ENCODE measurements at places on chromosomes 12 and 14. TPM values are rescaled to one million over a fixed set of nuclear protein-coding genes. Genes with fewer than 3 reads are reported as not detected.

TTC8 gene
- polyA plus RNA-seq, result 13.1 TPM

RFLNA gene
- 9.3 TPM for polyA plus RNA-seq

DNAI7 gene
- polyA plus RNA-seq, result 0.12 TPM

ADCY4 gene
- polyA plus RNA-seq, result 0.27 TPM

RPGRIP1 gene
- polyA plus RNA-seq, result 0.35 TPM

PRPH gene
- polyA plus RNA-seq, result 1.1 TPM

NDRG2 gene
- polyA plus RNA-seq, result 65.0 TPM

ZC3H10 gene
- polyA plus RNA-seq, result 4.0 TPM

COX8C gene
- polyA plus RNA-seq, result not detected

PGF gene
- polyA plus RNA-seq, result 2.1 TPM

EPYC gene
- not detected for polyA plus RNA-seq

GRCh38 chr14:19729763-19730162 is 13.6 kb upstream of the OR4Q3 start:
- no peak for DNase-seq

DNA sequence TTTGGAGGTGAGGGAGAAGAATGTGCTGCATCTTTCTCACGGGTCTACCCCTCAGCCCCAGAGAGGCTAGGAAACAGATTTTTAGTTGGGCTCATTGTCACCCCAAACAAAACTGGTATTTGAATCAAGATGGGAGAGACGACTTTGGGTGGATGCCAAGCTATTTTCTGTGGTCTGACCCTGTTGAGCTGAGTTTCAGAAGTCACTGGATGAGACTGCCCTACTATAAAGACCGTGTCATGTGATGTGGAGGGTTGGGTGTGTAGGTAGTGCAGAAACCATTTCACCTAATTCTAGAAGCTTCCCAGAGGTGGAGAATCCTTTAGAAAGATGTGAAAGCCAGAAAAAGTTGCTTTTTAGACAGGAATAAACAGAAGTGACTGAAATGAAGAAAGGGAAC is 60.2 kb downstream of the IFT43 start:
- no peak for DNase-seq

DNA sequence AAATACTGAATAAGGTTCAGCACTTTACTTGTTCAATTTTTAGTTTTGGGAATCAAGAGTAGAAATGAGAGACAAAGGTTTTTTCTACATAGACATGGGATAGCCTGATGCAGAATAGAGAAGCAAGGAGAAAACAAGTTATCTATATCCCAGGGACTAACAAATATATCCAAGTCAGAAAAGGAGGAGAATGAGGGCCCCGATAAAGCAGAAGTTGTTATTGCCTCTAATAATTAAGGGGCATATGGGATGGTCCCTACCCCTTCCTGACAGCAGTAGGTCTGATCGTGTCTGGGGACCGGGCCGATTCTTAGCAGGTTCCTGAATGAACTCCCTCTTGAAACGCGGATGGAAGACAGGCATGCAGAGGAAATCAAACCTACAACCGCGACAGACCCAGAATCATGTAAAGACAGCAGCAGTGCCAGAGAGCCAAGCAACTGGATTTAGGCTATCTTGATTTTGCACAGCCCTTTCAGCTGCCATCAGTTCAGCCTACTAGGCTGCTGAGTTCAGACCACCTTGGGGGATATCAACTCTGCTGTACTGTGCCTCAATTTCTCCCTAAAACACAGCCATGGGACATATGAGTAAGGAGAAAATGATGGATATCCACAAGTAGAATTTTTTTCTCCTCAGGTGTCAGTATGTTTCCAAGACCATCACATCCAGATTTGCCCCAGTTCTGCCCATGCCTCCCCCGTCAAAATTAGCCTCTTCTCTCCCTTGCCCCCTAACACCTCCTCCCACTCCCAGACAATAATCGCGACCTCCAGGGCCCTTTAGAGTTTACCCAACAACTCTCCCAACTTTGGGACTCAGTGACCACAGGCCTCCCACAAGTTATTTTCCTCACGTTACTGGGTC is 706 bp downstream of the PRMT5 start:
- DNase-seq, result no peak

DNA sequence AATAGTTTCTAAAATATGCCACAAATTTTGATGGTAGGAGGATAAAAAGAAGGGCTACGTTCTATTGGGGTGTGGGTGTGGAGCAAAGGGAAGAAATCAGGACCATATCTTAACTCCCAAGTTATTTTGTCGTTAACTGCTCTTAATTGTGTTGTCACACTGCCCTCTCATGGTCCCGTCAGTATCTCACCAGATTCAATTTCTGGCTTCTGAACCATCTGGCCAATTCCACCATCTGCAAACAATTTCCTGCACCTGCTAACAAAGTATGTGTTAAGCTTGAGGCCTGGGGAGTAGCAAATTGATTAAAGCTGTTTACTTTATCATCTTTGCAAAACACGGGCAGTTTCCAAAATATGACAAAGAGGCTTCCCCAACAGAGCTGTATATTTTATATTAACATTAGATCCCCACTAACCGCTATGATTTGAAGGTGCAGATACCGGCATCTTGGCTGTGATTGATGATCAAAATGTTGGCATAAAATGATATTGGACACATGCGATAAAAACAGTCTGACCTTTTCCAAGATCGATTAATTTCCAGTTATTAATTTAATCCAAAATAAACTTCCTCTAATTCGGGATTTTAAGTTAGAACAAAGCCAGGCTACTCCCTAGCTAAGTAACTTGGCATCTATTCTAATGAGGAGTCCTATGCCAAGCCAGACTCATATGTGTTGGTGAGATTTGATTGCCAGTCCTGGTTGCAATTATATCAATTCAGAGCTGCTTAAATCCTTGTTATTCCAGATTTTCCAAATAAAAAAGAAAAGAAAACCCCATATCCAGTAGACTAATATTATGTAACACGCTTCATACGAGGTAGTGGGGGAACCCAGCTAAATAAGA is 6.9 kb upstream of the DNM1L start:
- no peak for DNase-seq

GRCh38 chr12:3333991-3334391 is 157.0 kb upstream of the PRMT8 start:
- DNase-seq, result no peak

GRCh38 chr14:20686386-20687143 is 2.0 kb upstream of the ANG start:
- no peak for DNase-seq

DNA sequence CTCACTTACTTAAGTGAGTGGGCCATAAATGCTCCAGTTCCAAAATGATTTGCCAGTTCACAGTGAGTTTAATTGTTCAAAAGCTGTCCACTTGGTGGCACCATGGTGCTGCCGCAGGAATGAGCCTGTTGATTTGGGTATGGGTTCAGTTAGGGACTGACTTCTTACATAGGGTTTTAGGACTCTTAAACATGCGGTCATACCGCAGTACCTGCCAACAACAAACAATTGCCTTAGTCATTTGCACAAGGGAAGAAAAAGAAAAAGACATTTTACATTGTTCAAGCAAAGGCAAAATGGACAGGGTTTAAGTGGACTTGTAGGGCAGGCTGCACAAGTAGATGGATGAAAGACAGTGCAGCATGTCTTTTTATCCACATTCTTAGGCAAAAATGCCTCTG is 80.0 kb upstream of the DBX2 start:
- DNase-seq, result peak; percentile 74

GRCh38 chr12:23399402-23399933 is 550.0 kb downstream of the SOX5 start:
- DNase-seq, result no peak

GRCh38 chr12:76863005-76863670 is 15.7 kb downstream of the CSRP2 start:
- no peak for DNase-seq

DNA sequence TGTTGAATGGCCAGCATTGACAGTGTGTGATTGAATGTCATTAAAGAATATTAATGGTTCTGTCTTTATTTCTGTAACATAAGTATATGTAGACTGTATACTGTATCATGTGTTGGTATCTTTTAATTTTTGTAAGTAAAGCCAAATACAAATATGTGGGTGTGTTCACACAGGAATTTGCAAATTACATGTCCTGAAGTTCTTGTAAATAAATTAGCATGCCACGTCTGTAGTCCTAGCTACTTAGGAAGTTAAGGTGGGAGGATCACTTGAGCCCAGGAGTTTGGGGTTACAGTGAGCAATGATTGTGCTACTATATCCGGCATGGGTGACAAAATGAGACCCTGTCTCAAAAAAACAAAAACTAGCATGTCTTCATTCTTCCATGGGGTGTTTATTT is 99.1 kb downstream of the KICS2 start:
- no peak for DNase-seq

- DNase-seq, result no peak
Measured at GRCh38 chr14:93587330-93587729, 156.6 kb downstream of the UNC79 start.

- DNase-seq, result no peak
Measured at GRCh38 chr12:41286426-41286825, 98.3 kb downstream of the PDZRN4 start.

- no peak for DNase-seq
Measured at GRCh38 chr14:99164712-99165111, 107.3 kb downstream of the BCL11B start.

- DNase-seq, result no peak
Measured at GRCh38 chr14:68578597-68578996, 214.3 kb downstream of the ZFP36L1 start.

DNA sequence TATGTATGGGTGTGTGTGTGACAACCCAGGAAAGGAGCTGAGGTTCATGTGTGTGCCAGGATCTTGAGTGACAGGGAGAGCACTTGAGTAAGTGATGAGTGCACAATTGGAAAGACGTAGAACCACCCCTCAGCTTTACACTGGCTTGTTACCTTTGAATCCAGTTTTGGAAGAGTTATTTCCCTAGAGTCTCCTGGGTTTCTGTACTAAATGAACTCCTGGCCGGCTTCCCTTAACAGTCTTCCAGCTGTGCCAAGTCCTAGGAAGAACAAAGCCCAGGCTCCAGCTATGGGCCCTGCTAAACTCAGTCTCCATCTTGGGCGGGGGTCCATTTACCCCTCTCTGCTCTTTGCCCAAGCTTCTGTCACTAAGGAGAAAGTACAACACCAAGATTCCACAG is 19.7 kb upstream of the NR1H4 start:
- no peak for DNase-seq

- no peak for DNase-seq
Measured at GRCh38 chr14:61598980-61599379, 96.3 kb upstream of the HIF1A start.

- DNase-seq, result no peak
Measured at GRCh38 chr12:64193931-64194330, 28.2 kb downstream of the KICS2 start.

GRCh38 chr12:88258396-88258795 is 116.3 kb downstream of the TMTC3 start:
- no peak for DNase-seq

- DNase-seq, result no peak
Measured at GRCh38 chr12:9214534-9214933, 6.3 kb upstream of the PZP start.

DNA sequence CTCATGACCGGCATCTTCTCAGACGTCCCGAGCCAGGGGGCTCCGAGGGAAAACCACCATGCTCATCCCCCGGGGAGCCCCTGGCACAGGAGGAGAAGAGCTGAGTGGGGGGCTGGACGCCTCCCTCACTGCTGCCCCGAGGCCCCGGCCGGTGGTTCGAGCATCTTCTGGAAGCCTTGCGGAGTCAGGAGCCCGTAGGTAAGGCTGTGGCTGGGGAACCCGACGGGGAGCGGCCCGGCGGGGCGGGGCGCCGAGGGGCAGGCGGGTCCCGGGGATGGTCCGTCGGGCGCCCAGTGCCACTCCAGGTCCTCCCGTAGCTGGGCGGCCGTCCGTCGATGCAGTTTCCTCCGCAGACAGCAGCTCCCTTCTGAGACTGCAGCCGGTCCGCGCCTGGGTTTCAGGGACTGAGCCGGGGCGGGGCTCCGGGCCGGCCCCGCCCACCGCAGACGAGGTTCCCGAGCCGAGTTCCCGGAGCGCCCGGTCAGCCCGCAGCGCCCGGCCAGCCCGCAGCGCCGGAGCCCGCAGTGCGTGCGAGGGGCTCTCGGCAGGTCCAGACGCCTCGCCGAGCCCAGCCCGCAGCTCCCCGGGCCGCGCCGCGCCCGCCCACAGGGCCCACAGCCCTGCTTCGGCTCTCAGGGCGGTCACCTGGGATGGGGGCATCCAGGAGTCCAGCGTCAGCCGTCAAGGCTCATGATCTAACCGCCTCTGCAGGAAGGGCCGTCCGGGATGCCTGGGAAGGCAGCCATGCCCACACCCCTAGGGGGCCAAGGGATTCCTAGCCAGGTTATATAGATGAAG is at the start of gene PGF:
Gene PGF, minus strand, starts transcription at position 369 of the 798 bp plus-strand sequence. Its CDS starts 355 bp downstream, at position 14.
- no peak for DNase-seq

- DNase-seq, result no peak
Measured at GRCh38 chr14:66131111-66131510, 355.1 kb upstream of the CCDC196 start.

DNA sequence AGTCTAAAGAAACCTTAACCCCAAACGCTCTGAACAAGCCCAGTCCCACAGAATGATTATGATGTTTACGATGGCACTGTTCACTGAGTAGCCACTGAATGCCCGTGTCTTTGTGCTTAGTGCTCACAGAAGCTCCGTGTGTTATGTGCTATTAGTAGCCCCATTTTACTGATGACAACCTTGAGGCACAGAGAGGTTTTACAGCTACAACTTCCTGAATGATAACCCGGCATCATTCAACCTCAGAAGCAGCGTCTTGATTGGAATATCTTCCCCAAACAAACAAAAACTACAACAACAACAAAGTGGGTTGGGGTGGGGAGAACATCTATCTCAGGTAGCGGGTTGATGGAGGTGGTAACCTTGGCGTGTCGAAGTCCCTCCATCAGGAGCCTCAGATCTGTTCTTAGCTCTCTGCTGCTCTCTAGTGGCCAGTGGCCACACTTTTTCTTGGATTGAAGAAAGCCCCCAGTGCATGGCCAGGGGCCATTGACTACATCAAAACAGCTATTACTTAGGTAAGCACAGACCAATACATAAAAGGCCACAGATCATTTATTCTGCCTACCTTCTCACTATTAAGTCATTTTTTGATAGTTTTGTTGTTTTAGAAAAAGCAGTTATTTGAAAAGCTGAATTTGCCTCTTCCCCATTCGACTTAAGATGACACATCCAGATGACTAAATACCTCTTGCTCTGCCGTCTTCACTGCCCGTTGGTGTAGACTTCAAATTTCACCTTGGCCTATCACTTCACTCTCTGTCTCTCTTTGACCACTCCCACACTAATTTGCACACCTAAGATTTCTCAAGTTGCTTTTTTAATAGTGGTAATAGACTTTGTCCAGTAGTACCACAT is 376.9 kb downstream of the GALC start:
- DNase-seq, result peak; percentile 83

- no peak for DNase-seq
Measured at GRCh38 chr12:63965936-63966605, 121.6 kb downstream of the SRGAP1 start.

DNA sequence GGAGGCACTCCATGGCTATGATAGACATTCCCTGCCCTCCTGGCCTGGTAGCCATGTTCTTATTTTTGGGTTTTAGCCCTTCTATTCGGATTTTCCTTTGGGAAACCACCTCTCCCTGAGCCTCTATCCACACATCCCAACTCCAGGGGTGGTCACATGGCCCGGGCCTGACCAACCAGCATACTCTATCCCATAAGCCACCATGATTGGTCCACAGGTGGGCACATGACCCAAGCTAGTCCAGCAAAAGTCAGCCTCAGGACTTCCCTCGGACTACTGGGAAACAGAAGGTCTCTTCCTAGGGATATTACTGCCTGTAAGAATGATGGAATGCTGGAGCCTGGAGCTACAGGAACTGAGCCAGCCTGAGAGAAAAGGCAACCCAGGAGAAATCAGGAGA is 12.5 kb downstream of the PRIMA1 start:
- no peak for DNase-seq

- no peak for DNase-seq
Measured at GRCh38 chr14:71142375-71143038, 235.2 kb downstream of the PCNX1 start.

Measured in H1 (cell line).